ENCODE measurements at places on chromosomes 3 and 15.

GRCh38 chr3:41600616-41601015, 361.3 kb downstream of the ULK4 start:
- no peak for DNase-seq

DNA sequence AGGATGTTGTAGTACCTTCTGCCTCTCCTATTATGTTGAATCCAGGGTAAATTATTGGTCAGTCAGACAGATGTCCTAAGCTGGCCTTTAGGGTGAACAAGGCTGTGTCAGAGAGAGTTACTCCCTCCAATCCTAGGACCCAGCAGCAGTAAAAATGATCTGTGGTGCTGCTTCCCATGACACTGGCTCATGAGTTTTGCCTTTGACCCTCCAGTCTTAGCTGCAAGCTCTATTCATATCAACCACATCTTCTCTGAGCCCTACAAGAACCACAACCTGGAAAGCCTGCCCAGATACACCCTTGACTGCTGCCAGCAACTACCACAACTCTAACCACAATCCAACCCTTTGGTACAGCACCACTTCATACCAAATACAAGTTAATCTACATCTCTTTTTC, 27.2 kb upstream of the PHLDB2 start:
- no peak for DNase-seq

GRCh38 chr15:63722204-63722808, 111.4 kb downstream of the HERC1 start:
- DNase-seq: no peak

DNA sequence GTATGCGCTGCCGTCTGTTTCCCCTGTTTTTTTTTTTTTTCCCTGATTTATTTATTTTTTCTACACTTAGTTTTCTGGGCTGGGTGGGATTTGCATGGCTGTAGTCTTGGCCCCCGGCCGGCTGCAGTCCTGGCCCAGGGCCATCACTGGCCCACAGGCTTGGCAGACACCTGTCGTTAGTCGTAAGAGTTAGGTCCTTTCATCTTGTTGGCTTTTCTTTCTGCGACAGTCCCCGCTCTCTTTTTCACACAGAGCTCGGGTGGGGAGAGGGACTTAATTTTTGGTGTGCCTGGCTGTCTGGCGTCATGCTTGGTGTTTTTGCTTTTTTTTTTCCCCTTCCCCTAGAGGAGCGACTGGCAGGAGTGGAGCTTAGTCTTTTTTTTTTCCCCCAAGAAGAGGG, 183.4 kb downstream of the KLF13 start:
- DNase-seq: no peak

- DNase-seq: peak; percentile 61
These were observed 10.9 kb downstream of the RMDN3 start for GRCh38 chr15:40743921-40744814.

- DNase-seq: no peak
These were observed 13.0 kb upstream of the PHLDB2 start for GRCh38 chr3:111846039-111846438.
